NCI-H524 (cell line): ENCODE measurements at places on chromosomes 6 and 20.

GRCh38 chr6:42302411-42302810 lies 84.8 kb upstream of the MRPS10 start:
- no peak for DNase-seq

DNA sequence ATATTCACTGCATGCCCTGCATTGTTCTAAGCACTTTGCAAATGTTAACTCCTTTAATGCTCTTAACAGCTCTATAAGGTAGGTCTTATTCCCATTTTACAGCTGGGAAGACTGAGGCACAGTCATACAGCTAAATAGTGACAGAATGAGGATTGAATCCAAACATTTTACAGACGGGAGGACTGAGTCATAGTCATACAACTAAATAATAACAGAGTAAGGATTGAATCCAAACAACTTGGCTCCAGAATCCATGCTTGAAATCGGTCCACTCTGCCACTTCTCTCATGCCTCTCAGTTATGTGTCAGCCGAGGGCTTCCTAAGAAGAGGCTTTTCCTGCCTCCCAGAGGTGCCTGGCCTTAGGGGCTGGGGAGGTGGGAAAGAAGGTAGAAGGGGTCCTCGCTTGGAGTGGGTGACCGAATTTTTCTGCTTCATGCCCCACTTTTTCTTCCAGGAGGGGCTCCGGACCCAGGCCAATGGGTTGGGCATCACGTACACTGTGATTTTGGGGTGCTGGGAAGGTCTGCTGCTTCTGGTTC lies 137.4 kb upstream of the RNF24 start:
- no peak for DNase-seq

DNA sequence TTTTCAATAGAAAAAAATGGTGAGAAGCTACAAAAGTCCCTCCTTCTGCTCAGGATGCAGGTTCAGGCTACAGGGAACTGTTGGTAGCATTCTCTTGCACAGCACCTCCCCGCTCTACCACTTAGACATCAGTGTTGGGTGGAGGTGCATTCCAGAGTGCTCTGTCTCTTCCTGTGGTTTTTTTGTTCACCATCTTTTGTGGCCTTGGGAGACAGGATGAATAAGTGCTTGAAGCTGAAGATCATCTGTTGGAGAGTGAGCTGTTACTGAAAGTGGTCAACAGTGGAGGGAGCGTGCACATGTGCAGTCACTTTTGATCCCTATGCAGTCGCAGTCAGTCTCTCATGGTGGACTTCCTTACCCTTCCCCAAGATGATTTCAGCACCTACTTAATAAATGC lies 16.6 kb upstream of the BTBD3 start:
- DNase-seq, result no peak

DNA sequence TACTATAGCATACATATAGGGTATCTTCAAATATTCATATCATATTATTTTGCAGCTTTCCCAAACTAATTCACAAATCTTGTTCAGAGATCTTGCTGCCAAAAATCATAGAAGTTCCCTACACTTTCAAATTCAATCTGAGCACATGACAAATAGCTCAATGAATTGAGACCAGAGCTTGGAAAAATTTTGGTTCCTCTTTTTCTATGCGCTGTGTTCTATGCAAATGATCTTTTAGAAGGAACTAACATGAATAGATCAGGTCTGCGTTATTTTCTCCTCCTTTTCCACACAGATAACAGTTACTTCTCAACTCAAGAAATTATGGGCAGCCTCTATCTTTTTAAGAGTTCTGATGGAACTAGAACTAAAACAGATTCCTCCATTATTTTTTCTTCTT lies 316.3 kb downstream of the ARHGAP18 start:
- no peak for DNase-seq

- peak; percentile 19 for DNase-seq
These were observed 109.8 kb upstream of the EXOC2 start for GRCh38 chr6:802701-803100.

- DNase-seq, result no peak
These were observed 31.7 kb downstream of the PLEKHG1 start for GRCh38 chr6:150631283-150631983.

- DNase-seq, result peak; percentile 16
These were observed 41.6 kb downstream of the CDKAL1 start for GRCh38 chr6:20575704-20576451.

- no peak for DNase-seq
These were observed 41.0 kb downstream of the ZNF292 start for GRCh38 chr6:87196275-87196842.

- DNase-seq, result no peak
These were observed 304.9 kb downstream of the TAF4 start for GRCh38 chr20:61760731-61761130.

- no peak for DNase-seq
These were observed 82.9 kb upstream of the PRND start for GRCh38 chr20:4638826-4639225.

DNA sequence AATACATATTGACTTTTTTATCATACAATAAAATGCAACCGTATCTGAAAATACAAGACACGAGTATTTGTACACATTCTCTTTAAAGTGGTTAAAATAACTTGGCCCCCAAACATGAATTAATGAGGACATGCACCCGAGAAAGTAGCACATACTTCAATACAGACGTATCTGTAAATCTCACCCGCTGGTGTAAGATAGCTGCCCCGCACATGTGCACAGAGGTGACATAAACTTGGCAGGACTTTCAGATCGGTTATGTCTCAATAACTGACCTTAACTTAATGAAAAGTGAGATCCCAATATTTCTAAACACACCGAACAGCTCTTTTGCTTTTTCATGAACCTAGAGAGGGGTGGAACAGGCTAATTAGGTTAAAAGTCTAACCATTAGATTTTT lies 91.5 kb upstream of the RPS6KA2 start:
- DNase-seq, result no peak

DNA sequence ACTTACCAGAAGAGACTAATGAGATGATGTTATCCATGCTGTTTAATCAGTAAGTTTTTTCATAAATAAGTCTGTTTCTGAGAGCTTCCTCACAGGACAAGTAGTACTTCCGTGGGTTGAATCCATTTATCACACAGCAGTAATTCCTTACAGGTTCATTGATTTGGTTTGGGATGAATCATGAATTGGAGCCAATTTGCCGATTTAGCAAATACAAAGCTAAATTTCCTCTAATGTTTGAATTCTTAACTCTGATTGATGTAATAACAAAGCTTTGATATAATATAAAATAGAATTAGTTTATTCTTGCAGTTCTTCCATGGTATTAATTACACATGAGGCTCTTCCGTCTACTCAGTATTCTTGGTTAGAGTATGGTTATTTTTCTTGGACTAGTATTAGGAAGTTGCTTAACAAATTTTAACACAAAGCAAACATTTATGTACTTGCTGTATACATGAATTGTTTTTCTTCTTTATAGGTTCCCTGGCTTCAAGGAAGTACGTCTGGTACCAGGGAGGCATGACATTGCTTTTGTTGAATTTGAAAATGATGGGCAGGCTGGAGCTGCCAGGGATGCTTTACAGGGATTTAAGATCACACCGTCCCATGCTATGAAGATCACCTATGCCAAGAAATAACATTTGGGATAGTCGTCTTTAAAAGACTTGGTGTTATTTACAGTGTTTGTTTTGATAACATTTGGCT lies 7.6 kb upstream of the OTOR start:
- no peak for DNase-seq

DNA sequence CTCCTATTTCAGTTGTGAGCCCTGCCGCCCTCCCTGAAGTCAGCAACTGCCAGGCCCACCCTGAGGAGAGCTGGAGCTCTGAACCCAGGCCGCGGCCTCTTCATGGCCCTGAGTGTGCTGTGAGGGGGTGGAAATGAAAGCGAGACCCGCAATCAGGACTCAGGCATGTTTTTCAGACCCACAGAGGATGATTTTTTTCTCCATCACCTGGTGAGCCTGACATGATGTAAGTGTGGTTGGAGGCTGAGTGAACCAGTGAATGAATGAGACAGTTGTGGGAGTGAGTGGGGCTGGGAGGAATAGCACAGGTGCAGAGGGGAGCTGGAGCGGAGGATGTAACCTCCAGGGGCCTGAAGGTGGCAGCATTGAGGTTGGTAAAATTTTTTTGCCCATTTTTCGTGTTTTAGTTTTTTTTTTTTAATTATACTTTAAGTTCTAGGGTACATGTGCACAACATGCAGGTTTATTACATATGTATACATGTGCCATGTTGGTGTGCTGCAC lies 18.3 kb downstream of the RAET1L start:
- DNase-seq, result no peak

GRCh38 chr6:123635144-123635543 lies 1.6 kb downstream of the TRDN start:
- DNase-seq, result no peak
